ENCODE measurements at places on chromosomes 6 and 20.

DNA sequence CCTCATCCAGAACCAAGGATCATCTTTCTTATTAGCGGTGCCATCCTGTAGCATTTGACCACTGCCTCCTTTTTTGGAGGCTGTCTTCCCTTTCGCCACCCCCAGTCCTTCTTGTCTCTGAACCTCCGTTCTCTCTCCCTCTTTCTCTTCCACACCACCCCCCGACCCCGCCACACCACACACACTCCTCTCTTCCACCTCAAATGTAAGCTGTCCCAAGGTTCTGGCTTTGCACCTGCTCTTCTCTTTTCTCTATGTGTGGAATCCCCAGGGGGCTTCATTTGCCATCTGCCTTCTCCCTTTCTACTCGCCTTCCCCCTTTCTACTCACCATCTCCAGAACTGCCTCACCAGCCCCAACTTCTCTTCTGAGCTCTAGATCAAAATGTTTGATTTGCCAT, 111.3 kb upstream of the CDYL start:
- DNase-seq = no peak

GRCh38 chr6:125662296-125662695, 87.1 kb upstream of the HEY2 start:
- no peak for DNase-seq

- DNase-seq = no peak
These were observed 66.0 kb downstream of the UBR2 start for GRCh38 chr6:42629845-42630244.

GRCh38 chr6:79277109-79277508, 42.6 kb upstream of the HMGN3 start:
- DNase-seq = no peak

GRCh38 chr6:12605888-12606345, 110.7 kb upstream of the PHACTR1 start:
- no peak for DNase-seq

Measured in GM12891 (cell line).